ENCODE measurements at places on chromosomes 4 and X. TPM values are rescaled to one million over a fixed set of nuclear protein-coding genes. Genes with fewer than 3 reads are reported as not detected.
A peak's percentile ranks its signal among the peaks of the same experiment; 100 is the strongest.

GRCh38 chrX:102546828-102547493 lies 30.4 kb upstream of the TMSB15A start:
- DNase-seq: no peak

NKX1-1 gene
- not detected for total RNA-seq

- DNase-seq: no peak
Measured at GRCh38 chrX:126550816-126551215, 1.8 kb downstream of the DCAF12L1 start.

DNA sequence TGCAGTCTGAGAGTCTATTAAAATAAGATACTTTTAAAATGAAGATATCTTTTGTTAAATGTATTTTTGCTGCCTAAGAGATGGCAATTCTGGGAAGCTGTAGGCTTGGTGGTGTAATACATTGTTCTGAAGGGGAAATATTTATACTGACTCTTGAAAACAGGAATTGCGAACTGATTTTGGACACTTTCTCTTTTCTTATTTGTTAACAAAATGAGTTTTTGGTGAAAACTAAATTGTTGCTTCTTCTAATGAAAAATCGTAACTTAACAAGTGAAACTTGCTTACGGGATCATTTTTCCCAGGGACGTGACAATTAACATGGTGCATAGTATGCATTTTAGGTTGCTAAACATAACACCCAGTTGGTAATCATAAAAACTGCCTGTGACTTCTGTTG lies 71.0 kb downstream of the RAPGEF2 start:
- DNase-seq: no peak

DNA sequence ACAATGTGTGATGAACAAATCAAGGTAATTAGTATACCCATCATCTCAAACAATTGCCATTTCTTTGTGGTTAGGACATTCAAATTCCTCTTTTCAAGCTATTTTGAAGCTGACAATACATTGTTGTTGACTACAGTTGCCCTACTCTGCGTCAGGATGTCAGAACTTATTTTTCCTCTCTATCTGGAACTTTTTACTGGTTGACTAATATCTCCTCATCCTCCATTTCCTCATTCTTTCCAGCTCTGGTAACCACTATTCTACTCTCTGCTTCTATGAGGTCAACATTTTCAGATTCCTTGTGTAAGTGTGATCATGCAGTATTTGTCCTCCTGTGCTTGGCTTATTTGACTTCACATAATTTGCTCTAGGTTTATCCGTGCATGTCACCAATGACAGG lies 240.5 kb upstream of the HS3ST1 start:
- no peak for DNase-seq

CFAP47 gene
- total RNA-seq: not detected

ITM2A gene
- not detected for total RNA-seq

SPP1 gene
- 3.1 TPM for total RNA-seq

GLRA3 gene
- total RNA-seq: not detected

DNA sequence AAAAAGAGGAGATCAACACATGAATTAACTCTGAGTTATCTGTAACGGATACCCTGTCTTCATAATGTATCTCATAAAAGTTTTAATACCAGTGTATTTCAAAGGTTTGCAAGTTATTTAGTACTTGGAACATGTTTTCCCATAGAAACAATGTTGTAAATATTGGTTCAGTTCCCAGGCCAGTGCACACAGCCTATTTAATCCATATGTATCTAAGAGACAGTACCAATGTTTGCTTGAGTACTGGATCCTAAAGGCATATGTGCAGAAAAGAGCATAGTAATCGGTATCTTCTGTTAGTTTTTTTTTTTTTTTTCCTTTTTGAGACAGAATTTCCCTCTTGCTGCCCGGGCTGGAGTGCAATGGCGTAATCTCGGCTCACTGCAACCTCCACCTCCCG lies 46.1 kb downstream of the SLIT2 start:
- DNase-seq: no peak

ODAM gene
- not detected for total RNA-seq

DNA sequence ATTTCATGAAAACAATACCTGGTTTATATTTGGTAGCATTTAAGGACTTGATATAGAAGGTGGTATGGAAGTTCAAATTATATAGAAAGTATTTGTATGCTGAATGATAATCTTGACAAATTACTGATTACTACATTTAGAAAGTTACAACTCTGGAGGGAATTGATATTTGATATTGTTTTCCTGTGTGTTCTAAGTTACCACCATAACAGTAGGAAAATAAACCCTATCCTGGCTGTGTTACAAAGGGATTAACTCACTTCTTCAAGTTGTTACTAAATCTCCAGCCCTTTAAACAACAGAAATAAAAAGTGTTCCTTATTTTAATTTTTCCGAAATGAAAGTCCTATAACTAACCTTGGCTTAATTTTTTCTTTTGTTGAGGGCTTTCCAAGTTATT lies 36.6 kb downstream of the FHL1 start:
- DNase-seq: peak; percentile 36
